ENCODE measurements at places on chromosomes 7 and 10.
A peak's percentile ranks its signal among the peaks of the same experiment; 100 is the strongest.

- no peak for DNase-seq
Measured at GRCh38 chr7:158923928-158924511, 67.7 kb downstream of the DYNC2I1 start.

DNA sequence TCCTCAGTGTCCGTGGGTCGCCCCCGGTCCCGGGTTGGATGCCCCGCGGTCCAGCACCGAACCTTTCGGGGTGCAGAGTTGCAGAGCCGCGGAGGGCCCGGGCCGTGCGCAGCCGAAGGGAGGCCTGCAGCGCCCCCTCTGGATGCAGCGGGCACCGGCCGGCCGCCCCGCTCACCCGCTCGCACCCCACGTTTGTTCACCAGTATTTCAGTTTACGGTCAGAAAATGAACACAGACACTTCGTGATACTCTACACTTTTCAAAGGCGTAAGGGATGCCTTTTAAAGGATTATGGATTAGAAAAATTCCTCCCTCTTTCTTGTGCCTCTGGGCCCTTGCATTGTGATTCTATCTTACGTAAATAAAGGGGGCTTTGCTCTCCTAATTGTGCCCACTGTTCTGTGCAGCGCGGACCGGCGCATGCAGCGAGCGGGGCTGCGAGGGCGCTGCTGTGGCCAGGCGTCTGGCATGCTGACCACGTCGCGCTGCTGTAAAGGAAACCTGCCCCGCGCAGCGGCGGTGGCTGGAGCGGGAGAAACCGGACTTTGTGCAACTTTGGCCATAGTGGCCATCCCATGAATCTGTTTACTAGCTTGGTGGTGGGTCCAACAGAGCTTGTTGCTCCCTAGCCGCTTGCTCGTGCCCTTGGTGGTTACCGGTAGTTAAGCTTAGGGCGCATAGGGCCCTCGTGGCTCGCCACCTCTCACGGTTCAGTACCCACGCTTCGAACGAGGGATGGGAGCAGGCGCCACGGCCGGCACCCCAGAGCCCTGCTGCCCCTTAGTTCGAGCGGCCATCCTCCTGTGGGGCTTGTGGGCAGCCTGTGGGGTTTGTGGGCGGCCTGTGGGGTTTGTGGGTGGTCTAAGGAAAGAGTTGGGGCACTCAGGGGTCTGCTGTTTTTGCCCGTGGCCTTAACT lies 739 bp upstream of the MEST start:
- peak; percentile 41 for DNase-seq

DNA sequence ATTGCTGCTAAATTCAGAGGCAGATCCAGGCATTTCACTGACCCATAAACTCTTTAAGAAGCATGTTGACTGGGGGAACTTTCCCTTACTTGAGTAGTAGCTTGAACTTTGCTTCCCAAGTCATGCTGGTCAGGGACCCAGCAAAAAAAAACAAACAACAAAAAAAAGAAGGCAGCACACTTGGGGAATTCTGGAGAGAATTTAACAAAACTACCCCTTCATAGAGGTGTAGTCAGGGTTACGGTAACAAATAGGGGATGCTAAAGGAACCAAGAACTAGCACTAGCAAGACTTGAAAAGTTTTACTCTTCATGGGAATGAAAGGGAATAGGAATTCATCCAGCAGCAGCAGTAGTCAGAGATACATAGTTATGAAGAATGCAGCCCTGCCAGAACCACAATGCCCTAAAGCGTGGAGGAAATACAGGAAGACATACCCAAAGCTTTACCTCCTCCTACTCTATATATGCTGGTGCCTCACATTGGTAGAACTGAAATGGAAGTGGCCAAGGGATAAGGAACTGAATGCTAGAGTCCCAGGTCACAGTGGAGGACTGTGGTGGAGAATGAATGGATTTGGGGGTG lies 67.3 kb downstream of the PHYHIPL start:
- no peak for DNase-seq

GRCh38 chr10:110067960-110068770 lies 60.4 kb downstream of the ADD3 start:
- no peak for DNase-seq

DNA sequence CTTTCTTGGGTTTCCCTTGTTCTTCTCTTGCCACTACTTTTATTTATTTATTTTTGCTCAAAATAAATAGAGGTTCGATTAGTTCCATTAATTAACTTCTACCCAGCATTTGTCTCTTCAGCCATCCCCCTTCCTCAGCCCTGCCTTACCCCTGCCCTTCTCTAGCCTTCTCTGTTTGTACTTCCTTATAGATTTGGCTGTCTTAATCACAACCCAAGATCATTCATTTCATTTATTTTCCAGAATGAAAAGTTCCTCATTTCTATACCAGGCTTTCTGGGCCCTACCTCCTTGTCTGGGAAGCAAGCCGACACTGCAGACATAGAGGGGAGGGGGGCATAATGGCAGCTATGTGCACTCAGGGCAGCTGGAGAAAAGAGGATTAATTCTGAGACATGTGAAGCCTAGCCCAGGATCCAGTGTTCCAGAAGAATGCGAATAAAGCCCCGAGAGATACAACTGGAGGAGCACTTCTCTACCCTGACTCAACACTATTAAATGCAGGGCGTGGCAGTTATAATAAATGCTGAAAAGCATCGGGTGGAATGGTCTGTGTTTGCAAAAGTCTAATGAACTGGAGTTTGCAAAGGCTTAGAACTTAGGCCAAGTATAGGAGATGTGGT lies 6.4 kb upstream of the PDCD4 start:
- DNase-seq = no peak

GRCh38 chr10:121668314-121669027 lies 70.2 kb upstream of the FGFR2 start:
- DNase-seq = no peak

DNA sequence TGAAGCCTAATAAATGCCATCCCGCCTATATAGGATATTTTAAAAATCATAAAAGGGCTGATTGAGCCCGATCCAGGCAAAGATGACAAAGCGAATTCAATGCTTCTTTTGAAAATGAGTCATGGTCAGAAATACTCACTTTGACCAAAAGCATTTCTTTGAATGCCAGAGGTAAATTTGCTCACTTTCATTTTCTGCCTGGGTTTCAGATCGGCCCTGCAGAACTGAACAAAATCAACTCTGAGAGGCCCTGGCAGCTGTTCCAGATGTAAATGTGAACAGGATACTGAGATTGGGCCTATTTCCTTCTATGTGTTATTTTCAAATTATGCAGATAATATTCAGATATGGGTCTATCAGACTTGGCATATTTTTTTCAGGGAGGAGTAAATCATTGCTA lies 114.8 kb upstream of the ARID5B start:
- DNase-seq = no peak

DNA sequence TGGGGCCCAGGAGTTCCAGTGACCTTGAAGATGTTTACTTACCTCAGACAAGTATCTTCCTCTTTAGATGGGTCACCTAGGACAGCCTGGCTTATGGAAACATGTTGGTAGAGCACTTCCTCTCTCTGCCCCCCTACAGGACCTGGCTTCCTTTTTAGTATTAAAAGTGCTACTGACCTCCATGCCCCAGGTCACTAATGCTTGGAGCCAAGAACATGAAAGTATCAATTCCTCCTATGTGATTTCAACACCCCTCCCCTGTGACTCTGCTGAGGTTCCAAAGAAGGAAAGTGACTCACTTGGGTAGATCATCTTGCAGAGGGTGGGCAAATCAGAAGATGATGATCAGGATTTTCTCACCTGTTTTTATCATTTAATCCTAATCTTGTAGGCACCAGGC lies 125.3 kb upstream of the CCDC6 start:
- no peak for DNase-seq

- no peak for DNase-seq
Measured at GRCh38 chr10:87798082-87798481, 19.9 kb downstream of the ATAD1 start.

- DNase-seq = no peak
Measured at GRCh38 chr7:39152701-39153100, 175.0 kb downstream of the POU6F2 start.

DNA sequence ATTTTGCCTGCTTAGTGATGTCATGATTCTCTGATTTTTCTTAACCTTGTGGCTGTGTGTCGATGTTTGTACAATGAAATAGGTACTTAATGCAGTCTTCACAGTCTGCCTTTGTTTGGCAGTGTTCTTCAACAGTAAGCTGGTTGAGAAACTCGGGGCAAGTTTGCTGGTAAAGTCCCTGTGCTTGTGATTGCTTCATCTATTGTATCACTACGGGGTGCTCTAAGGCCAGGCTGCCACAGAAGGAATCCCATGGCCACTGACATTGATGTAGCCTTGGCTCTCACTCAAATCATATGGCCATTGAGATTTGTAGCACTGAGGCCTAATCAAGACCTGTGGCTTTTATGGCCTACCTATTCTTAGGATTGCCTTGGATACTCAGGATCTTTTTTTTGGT lies 33.5 kb upstream of the PRSS37 start:
- DNase-seq = no peak

GRCh38 chr7:76386691-76387260 lies 22.7 kb downstream of the SSC4D start:
- DNase-seq = no peak

GRCh38 chr10:78528749-78529204 lies 495.1 kb downstream of the RPS24 start:
- no peak for DNase-seq

DNA sequence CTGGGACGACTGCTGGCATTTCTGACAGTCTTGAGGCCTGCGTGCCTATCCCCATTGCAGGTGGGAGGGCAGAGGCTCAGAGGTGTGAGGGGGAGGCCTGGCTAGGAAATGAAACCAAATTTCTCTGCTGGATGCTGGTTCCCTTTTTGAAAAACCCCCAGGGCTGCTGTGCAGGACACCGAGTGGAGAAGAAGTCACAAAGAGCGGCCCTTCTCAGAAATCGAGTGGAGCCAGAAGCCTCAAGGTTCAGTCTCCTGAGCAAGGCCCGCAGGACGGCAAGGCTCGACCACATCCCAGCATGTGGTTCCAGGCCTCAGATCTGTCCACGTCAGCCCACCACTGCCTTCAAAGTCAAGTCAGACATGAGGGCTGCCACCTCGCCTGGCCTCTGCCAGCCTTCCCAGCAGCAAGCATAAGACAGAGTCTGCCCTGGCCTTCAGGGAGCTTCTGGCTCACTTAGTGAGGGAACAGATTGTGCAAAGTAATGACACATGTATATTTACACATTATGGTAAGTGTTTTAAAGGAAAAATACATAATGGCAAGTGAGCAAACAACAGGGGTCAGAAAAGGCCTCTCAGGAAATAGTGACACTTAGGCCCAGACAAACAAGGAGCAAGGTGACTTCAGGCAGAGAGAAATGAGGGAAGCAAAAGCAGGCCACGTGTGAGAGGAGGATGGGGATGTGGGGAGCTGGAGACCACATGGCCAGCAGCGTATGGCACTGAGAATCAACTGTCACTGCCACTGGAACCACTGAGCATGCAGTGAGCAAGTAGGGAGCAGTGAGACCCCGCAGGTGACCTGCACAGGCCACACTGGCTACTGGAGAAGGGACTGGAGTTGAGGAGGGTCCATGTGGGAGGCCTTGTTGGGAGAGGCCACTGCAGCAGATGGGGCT lies 86.7 kb downstream of the ARHGAP22 start:
- no peak for DNase-seq

DNA sequence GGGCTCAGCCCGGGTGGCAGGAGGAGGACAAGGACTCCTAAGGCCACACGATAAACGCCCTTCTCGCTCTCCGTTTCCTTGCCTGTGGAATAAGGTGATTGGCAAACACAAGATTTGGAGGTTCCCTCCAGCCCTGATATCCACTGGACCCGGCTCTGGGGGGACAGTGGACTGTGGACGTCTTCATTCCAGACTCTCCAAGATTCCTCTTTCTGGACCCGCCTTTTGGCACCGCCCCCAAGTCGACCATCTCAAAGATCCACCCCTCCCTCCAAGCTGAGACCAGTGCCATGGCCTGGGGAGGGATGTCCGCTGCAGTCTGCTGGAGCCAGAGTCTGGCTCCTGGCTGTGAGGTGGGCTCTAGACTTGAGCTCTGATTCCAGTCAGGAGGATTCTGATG lies 23.6 kb downstream of the ZNF783 start:
- no peak for DNase-seq

DNA sequence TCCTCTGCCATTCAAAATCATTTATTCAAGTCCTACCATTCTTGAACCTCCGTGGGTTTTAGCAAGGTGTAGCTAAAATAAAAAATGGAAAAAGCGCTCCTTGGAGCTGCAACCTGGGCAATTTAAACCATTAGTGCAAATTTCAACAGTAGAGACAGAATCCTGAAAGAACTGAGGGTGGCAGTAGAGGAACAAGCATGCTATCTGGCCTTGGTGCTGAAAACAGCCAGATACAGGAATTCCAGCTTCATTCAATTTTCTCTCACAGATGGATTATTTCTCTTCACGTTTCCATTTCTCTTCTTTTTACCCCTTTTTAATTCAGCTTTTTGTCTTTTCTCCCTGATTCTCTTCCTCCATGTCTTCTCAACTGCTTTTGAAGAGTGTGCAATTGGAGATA lies 77.7 kb downstream of the OTUD1 start:
- no peak for DNase-seq

GRCh38 chr7:69599955-69600709 lies 1.9 kb downstream of the AUTS2 start:
- no peak for DNase-seq

DNA sequence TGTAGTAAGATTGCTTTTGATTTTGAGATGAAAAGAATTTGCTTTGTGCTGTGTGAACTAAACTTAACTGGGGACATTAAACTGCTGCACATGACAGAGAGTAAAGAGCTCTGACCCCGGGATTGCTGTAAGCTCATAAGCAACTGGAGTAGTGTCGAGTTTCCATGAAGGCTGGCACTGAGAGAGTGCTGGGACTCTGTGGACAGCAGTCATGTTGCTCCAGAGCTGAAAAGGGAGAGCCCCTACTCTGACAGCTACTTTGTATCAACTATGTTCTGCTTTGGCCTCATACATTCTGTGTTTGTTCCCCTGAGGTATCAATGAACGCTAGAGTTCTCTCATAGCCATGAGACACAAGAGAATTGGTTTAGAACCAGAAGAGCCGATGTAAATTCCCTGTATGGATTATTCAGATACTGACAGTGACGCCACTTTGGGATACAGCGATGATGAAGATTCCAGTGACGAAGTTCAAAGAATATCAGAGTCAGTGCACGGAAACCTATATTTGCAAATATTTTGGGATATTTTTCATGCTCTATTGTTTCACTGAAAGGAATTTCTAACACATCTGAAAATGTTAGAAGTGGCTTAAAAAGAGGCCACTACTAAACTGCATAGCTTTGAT lies 185.9 kb upstream of the DKK1 start:
- DNase-seq = no peak

All from activated CD4-positive, CD25-positive, alpha-beta regulatory T cell treated with anti-CD3 and anti-CD28 coated beads, Interleukin-2, amount 50 U/mL, for 72 hours (primary cell).